Stimulated activated CD4-positive, alpha-beta T cell treated with anti-CD3 and anti-CD28 coated beads, Interleukin-2, amount 100 ng/mL, for 24 hours (primary cell): ENCODE measurements at places on chromosomes 7 and 10.

DNA sequence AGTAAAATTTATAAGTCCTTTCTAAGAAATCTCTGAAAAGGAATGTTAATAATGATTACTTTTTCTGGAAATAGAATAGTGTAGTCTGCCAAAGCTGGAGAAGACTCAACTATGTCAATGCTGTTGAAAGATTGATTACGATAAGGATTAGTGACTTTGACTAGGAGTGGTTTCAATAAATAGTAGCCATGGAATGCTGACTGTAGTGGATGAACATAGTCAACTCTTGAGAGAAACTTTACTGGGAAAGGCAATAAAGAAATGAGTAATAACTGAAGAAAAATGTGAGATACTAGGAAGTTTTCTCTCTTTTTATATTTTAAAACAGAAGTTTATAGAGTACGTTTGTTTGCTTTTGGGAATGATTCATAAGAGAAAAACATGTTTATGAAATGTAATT lies 105.0 kb upstream of the CDK13 start:
- no peak for DNase-seq

- no peak for DNase-seq
These were observed 241.9 kb downstream of the SLC25A13 start for GRCh38 chr7:96080027-96080426.

- DNase-seq: no peak
These were observed 115.0 kb downstream of the PLXDC2 start for GRCh38 chr10:19930936-19931893.

- no peak for DNase-seq
These were observed 5.0 kb upstream of the CCM2 start for GRCh38 chr7:44994877-44995554.

- DNase-seq: no peak
These were observed 235.4 kb downstream of the ZNF716 start for GRCh38 chr7:57685418-57685817.

DNA sequence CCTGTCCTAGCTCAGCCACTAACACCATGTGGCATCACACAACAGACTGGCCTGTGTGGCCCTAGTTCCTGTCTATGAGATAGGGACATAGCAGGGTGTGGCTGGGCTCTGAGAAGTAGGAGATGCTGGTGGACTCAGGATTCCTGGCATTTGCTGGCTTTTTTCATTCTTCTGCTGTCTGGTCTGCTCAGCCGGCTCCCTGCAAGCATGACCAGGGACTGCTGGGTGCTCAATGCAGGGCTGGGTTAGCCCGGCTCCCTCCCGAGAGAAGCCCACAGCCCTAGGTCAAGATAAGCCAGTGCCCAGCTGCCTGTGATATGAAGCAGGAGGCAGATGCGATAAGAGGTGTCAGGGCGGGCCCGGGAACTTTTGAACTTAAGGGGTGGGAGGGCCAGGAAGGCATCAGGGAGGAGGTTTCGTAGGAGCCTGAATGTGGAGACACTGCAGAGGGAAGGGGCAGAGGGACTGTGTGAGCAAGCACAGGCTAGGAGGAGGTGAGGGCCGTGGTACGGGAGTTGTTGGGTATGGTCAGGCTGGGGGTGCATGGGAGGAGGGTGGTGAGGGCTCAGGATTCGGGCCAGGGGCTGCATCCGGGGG lies 3.5 kb downstream of the AQP1 start:
- DNase-seq: no peak

GRCh38 chr10:71571460-71572175 lies 148.0 kb downstream of the C10orf105 start:
- DNase-seq: no peak

- no peak for DNase-seq
These were observed 48.5 kb upstream of the ABLIM1 start for GRCh38 chr10:114706458-114707055.

DNA sequence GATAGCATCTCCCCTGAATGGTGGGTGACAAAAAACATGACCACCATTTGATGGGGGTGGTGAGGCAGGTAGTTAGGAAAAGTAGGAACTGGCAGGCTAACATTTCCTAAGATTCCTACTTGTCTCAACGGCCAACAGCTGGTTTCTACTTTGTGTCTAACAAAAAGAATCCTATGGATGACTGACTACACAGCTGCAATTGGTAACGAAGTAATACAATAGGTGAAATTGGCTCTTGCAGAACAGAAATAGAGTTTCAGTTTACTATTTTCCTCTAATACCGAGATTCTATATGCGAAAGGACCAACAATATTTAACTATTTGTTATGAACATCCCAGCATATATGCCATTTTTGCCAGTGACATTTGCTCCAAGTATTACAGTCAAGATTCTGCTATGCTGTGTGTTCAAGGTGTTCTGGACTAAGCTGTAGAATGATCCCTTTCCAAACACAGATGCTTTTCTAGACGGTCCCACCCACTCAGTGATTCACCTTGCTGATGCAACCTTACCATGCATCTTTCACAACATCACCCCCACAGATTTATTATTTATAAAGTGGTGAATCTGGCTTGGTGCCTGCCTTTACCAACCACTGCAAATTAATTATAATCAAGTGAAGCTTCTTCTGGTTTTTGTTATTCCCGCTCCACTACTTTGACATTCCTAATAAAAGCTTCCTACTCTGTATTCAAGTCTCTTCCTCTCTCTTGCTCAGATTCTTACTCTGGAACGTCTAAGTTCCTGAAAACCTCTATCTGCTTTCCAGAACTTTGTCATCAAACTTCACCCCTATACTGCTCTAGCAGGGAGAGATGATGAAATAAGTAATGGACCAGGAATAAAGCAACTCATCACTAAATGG lies 16.8 kb downstream of the BBIP1 start:
- peak; percentile 51 for DNase-seq

GRCh38 chr10:103855424-103855823 lies at the start of gene SH3PXD2A:
SH3PXD2A (minus strand) TSS chr10:103855576; CDS start chr10:103855266, 310 bp downstream.
- peak; percentile 20 for DNase-seq

DNA sequence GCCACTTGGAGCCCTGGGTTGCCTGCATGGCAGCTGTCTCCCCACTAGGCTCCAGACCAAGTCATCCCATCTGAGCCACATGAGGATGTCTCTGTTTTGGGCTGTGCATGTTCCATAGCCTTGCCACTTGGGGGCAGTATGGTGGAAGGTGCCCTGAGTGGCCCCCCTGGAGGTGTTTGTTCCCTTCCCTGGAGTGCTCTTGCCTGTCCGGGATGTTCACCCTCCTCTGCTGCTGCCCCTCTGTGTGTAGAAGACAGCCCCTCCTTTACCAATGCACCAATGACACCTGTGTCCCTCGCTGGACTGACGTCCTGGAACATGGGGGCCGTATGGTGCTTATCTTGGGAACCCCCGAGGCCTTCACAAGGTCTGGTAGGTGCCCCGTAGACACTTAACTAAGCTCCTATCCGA lies 100.2 kb downstream of the ACTR3B start:
- DNase-seq: no peak

GRCh38 chr7:127755521-127755920 lies 103.5 kb downstream of the SND1 start:
- DNase-seq: no peak

- no peak for DNase-seq
These were observed 175.3 kb upstream of the KLF14 start for GRCh38 chr7:130909161-130909836.

- no peak for DNase-seq
These were observed 287.5 kb upstream of the NFE2L3 start for GRCh38 chr7:25864511-25864910.

DNA sequence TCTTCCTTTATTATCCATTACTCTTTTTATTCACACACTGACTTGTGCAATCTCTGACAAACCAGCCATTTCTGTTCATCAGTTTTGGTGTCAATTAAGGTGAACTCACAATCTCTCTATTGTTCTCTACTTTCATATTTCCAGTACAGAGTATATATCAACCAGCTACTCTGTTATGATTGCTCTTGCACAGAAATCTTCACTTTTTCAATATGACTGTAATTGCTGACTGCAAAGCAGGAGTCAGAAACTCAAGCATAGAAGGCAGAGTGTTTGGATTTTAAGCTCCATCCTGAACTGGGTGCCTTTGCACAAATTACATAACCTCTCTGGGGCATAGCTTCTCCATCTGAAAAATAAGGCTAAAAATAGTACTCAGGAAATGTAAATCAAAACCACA lies 1042.0 kb downstream of the GRM8 start:
- DNase-seq: no peak

- DNase-seq: no peak
These were observed 234.6 kb downstream of the SNX10 start for GRCh38 chr7:26526265-26526587.

GRCh38 chr10:132962623-132963429 lies 20.5 kb upstream of the CFAP46 start:
- no peak for DNase-seq

DNA sequence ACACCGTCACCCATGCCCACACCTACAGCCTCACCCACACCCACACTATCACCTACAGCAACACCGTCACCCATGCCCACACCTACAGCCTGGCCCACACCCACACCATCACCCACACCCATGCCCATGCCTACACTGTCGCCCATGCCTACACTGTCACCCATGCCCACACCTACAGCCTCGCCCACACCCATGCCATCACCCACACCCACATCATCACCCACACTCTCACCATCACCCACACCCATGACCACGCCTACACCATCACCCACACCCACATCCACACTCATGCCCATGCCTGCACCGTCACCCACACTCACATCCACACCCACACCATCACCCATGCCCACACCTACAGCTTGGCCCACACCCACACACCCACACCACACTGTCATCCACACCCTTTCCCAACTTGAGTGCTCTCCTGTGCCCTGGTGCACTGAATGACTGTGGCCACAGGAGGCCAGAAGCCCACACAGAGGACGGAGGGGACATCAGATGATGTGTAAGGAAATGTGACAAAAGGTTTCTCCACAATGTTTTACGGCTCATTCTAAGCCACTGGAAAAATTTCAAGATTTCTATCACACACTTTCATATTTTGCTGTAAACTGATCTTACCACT lies 153.3 kb downstream of the WDR37 start:
- DNase-seq: no peak

DNA sequence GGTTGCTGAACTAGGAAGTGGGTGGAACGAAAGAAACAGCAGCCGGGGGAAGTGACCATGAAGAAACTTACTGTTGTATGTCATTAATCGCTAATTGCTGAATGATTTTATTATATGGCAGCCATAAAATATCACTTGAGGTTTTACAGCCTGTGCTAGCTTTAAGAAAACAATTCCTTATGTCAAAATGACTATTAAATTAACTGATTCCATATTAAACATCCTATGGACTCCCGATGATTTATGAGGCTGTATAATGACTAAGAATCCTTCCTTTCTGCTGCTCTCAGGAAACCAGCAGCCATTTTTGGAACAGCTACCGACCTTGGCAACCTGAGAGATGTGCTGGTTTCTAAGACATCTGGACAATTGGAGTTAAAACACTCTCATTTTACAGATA lies 421.9 kb downstream of the SORCS3 start:
- no peak for DNase-seq

DNA sequence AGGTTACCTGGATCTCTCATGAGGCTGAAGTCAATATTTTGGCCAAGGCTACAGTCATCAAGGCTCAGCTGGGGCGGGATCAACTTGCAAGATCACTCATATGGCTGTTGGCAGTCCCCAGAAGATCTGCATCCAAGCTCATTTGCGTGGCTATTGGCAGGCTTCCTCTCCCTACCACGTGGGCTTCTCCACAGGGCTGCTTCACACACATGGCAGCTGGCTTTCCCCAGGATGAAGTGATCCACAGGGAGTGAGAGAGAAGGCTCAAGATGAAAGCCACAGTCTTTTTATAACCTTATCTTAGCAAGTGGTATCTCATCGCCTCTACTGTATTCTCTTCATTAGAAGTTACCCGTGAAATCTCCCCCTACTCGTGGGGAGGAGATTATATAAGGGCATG lies 167.4 kb downstream of the TMEM26 start:
- no peak for DNase-seq

DNA sequence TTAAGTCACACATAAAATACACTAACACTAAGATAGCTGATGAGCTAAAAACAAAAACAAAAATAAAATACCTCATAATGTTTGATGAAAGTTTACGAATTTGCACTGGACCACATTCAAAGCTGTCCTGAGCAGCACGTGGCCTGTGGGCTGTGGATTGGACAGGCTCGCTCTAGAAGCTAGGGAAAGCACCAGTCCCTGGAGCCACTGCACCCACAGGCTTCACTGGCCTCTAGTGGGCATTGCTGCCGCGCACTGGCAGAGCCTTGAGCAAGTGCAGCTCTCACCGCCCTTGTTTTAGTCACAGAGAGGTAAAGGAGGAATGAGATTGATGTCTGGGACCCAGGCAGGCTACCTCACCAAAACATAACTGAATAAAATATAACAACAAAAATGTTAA lies 67.6 kb downstream of the PAX2 start:
- DNase-seq: no peak

- no peak for DNase-seq
These were observed 478.6 kb downstream of the GRID1 start for GRCh38 chr10:85888004-85888403.

GRCh38 chr7:16755397-16755796 lies 1.8 kb downstream of the TSPAN13 start:
- no peak for DNase-seq

- no peak for DNase-seq
These were observed 280.9 kb upstream of the YAE1 start for GRCh38 chr7:39285256-39285655.

DNA sequence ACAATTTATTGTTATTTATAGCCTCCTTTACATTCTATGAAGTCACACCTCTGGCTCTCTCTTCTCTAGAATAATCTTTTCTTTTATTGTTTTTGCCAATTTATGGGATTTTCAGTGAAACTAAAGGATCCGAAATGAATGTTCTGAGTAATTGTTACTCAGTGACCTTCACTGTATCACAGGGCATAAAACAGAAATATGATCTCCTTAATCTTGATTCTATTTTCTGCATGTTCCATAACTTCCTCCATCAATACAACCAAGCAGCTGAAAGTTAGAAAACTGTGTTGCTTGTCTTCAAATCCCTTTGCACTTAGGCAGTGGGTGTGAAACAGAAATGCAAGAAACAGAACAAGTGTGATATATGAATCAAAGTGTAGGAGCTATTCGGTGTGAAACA lies 57.4 kb upstream of the FERD3L start:
- no peak for DNase-seq

GRCh38 chr10:114516356-114516755 lies 112.1 kb upstream of the AFAP1L2 start:
- DNase-seq: no peak

- no peak for DNase-seq
These were observed 60.1 kb upstream of the GPR26 start for GRCh38 chr10:123606006-123606405.

DNA sequence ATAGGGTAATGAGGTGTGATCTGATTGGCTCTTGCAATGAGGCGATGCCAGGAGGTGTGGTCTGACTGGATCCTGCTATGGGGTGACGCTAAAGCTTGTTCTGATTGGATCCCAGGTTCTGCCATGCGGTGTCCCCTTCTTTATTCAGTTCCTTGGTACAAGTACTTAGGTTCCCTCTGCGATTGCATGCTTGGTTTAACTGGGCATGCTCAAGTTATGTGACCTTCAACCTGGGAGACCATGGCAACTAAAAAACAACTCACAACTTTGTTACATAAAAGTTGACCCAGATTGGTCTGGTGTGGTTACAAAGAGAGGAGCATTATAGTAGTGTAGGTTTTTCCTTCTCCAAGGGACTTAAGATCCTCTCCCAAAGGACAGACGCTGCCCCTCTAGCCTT lies 49.5 kb upstream of the DNAJC1 start:
- no peak for DNase-seq

- DNase-seq: no peak
These were observed 94.5 kb downstream of the OR13A1 start for GRCh38 chr10:45220931-45221330.
